LNCaP clone FGC (cell line): ENCODE measurements at places on chromosomes 2 and 18.

- DNase-seq, result no peak
Measured at GRCh38 chr2:151845884-151846283, 17.7 kb upstream of the ARL5A start.

DNA sequence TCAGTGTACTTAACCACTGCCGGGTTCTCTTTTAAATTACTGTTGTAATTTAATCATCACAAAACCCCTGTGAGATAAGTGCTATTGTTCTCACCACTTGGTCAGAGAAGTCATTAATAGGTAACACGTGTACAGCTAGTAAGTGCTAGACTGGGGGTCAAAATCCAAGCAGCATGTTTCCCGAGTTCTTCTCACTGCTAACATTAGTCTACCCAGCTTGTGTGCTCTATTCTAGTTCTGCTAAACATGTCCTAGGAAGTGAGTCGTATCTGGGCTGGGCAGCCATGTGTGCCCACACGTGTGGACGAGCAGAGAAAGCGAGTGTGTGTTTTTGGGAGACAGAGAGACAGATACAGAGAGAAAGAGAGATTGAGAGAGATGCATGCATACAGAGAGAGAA lies 94.1 kb downstream of the BIN1 start:
- no peak for DNase-seq

- no peak for DNase-seq
Measured at GRCh38 chr2:222167762-222168161, 131.0 kb downstream of the PAX3 start.

DNA sequence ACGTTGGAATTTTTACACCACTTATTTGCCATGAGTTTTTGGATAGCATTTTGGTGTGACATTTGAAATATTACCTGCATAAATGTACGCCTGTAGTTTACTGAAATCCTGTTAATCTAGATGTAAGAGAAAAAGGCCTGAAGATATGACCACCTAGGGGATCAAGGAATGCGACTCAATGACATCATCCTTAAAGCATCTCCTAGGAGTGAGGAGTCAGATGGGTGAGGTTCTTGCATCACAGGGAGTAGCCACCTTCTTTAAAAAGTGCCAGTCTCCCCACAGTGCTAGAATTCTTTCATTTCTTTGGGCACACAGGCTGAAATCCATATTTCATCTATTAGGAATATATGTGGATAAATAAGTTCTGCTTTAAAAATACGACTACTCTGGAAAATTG lies 34.5 kb downstream of the ADCYAP1 start:
- no peak for DNase-seq

GRCh38 chr18:25353080-25353479 lies 1.1 kb upstream of the ZNF521 start:
- no peak for DNase-seq

DNA sequence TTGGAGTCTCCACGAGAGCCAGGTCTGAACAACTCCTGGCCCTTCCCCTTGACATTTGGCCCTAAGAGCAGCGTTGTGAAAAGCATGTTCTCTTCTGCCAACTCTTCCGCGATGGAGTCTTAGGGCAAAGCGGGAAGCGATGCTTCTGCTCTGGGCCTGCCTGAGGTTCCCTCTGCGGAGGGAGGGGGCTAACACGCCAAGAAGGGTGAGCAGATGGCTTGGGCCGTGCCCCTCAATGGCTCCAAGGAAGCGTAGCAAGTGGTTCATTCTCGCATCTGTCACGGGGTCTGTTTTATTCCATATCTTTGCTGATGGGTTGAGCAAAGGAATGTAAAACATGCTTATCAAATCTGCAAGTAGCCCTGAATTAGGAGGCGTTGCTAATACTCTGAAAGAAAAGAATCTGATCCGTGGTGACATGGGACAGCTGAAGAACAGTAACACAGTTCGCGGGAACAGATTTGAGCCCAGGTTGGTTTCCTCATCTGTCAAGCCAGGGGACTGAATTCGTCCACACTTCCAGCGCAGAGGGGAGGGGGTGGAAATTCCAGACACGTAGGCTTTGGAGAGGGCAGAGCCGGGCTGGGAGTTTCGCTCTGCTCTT lies 38.0 kb downstream of the DNMT3A start:
- DNase-seq, result no peak

- DNase-seq, result no peak
Measured at GRCh38 chr2:18178736-18179349, 300.4 kb downstream of the KCNS3 start.
